Activated naive CD8-positive, alpha-beta T cell treated with anti-CD3 and anti-CD28 coated beads, Interleukin-2, amount 10 ng/mL, durations not matched to agents 7 days and 5 days (primary cell): ENCODE measurements at places on chromosomes 2 and 18. TPM values are rescaled to one million over a fixed set of nuclear protein-coding genes. Genes with fewer than 3 reads are reported as not detected.

Gene ARHGAP28
- not detected for total RNA-seq

Gene FOXD4L1
- 0.47 TPM for total RNA-seq

DNA sequence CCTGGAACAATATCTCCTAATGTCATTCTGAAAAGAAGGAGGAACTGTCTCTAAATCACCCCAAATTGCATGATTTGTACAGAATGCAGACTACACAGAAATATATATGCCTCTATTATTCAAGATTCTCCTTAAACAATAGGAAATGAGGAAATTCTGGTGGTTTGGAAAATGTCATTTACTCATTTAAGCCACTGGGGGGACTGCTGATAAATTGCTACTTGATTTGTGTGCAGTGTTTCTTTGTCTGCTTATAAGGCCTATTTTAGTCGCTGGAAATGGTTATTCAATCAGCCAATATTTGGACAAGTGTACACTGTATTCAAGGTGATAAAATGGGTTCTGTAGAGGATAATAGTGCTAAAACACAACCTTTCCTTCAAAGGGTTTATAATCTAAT is 801.9 kb upstream of the CELF4 start:
- H3K4me1 ChIP-seq, result peaks cover 4% of the 10 kb centered on the region
- H3K27ac ChIP-seq, result no peak overlapping the region
- no peak for DNase-seq
- H3K27me3 ChIP-seq, result no peaks in the 10 kb centered on the region
- peaks cover 5% of the 10 kb centered on the region for H3K36me3 ChIP-seq
- no peak overlapping the region for H3K4me3 ChIP-seq

Gene SPATA3
- not detected for total RNA-seq

GRCh38 chr2:51454177-51454576 is 422.2 kb upstream of the NRXN1 start:
- H3K4me3 ChIP-seq, result no peak overlapping the region
- H3K36me3 ChIP-seq, result no peaks in the 10 kb centered on the region
- no peak for DNase-seq
- H3K27ac ChIP-seq, result no peak overlapping the region

Gene LYG1
- 2.4 TPM for total RNA-seq

Gene KCNG3
- total RNA-seq, result not detected

Gene DSC1
- 0.61 TPM for total RNA-seq

DNA sequence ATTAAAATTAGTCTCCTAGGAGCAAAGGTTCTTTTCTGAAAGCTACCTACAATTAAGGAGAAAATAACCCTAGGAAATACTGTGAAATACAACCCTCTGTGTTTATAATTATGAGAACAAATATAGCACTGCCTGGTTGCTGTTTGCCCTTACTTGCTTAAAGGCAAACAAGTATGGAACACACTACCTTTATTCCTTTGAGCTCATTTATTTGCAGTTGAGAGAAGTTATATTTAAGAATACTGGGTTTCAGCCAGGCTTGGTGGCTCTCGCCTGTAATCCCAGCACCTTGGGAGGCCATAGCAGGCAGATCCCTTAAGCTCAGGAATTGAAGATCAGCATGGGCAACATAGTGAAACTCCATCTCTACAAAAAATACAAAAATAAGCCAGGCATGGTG is 23.1 kb upstream of the IAH1 start:
- H3K27me3 ChIP-seq, result no peaks in the 10 kb centered on the region
- DNase-seq, result no peak
- H3K4me1 ChIP-seq, result no peaks in the 10 kb centered on the region
- no peak overlapping the region for H3K4me3 ChIP-seq
- no peak overlapping the region for H3K27ac ChIP-seq

DNA sequence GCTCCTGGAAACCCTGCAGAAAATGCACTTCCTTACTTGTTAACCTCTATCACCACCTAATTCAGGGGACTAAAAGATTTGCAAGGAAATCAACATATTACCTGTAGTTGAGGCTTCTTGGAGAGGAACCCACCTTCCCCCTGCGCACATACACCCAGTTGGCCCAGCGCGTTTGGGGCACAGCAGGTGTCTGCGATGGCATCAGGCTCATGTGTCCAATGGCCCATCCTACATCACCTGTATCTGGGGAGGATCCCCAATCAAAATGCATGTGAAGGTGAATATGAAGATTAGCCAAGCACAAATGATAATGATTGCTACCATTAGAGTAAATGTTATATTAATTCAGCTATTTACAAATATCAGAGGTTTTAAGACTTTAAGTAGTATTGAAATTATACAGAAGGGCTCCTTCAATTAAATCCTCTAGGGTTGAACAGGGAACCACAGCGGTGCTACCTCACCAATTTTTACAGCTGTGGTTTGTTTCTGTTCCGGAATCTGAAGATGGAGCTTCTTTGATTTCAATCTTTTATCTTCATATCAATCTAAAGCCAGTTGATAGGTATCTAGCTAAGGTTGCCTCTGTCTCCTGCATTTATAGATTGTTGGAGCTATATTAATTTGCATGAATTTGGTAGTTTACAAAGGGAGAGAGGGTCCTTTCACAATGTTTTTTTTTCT is 486.0 kb downstream of the RNF144A start:
- DNase-seq, result no peak
- no peaks in the 10 kb centered on the region for H3K36me3 ChIP-seq
- H3K4me3 ChIP-seq, result no peak overlapping the region

Gene IL1A
- total RNA-seq, result not detected

Gene EVX2
- total RNA-seq, result not detected

GRCh38 chr2:147782141-147782930 is 62.5 kb upstream of the ACVR2A start:
- peaks cover 8% of the 10 kb centered on the region for H3K4me1 ChIP-seq
- H3K27ac ChIP-seq, result no peak overlapping the region
- peaks cover 6% of the 10 kb centered on the region for H3K27me3 ChIP-seq
- H3K36me3 ChIP-seq, result no peaks in the 10 kb centered on the region
- no peak overlapping the region for H3K4me3 ChIP-seq

- no peaks in the 10 kb centered on the region for H3K27me3 ChIP-seq
- no peaks in the 10 kb centered on the region for H3K36me3 ChIP-seq
- no peak overlapping the region for H3K27ac ChIP-seq
- no peak overlapping the region for H3K4me3 ChIP-seq
- no peaks in the 10 kb centered on the region for H3K4me1 ChIP-seq
These were observed 194.6 kb downstream of the CYRIA start for GRCh38 chr2:16470936-16471490.

Gene NDUFB3
- total RNA-seq, result 115 TPM

Gene KRTCAP3
- total RNA-seq, result 12.2 TPM

Gene TRIM54
- total RNA-seq, result 0.19 TPM

GRCh38 chr2:122205641-122206040 is 450.2 kb downstream of the TSN start:
- H3K27me3 ChIP-seq, result no peaks in the 10 kb centered on the region
- no peak for DNase-seq
- no peaks in the 10 kb centered on the region for H3K36me3 ChIP-seq
- H3K4me1 ChIP-seq, result no peaks in the 10 kb centered on the region

- H3K4me1 ChIP-seq, result peaks cover 5% of the 10 kb centered on the region
- H3K27ac ChIP-seq, result no peak within 1 kb of the TSS
- H3K36me3 ChIP-seq, result no peaks in the 10 kb centered on the region
- peaks cover 68% of the 10 kb centered on the region for H3K27me3 ChIP-seq
- H3K4me3 ChIP-seq, result peak within 1 kb of the TSS; percentile 84
- peak; percentile 74 for DNase-seq
These were observed at the start of gene CHN1 for GRCh38 chr2:175004980-175005732. Gene CHN1, minus strand, starts transcription at chr2:175005381. Its CDS starts 469 bp downstream, at chr2:175004912.

DNA sequence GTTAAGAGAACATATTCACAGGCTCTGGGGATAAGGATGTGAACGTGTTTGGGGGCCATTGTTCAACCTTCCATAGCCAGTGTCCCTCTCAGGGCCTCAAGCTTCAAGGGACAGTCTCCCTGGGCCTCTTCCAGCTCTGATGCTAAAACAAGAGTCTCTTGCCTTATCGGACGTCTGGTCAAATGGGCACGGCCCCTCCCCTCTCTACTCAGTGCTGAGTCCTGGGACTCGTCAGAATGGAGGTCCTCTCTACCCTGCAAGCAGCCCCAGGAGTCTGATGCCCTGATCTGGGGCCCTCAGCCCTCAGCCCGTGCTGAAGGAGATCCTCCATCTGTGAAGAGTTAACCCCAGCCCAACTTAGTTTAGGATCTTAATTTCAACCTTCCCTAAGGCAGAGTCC is 198.2 kb downstream of the ZFP36L2 start:
- peaks cover 15% of the 10 kb centered on the region for H3K4me1 ChIP-seq
- DNase-seq, result no peak
- no peak overlapping the region for H3K4me3 ChIP-seq

DNA sequence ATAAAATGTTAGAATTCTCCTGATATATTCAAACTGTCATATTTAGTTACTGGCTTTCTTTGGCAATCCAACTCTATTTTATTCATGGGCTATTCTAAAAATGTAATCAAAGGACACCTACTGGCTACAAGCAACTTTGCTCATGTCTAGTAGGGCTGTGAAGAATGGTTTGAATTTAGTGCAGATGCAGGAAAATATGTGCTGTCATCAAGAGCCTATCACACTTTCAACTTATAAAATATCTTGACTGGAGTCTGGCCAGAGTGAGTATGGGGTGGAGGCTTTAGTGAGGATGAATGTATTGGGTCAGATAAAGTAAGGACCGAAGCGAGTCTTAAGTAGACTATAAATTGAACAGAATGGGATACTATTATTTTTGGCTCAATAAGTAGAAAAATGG is 343.4 kb upstream of the SPRED2 start:
- no peaks in the 10 kb centered on the region for H3K4me1 ChIP-seq
- no peak for DNase-seq
- H3K4me3 ChIP-seq, result no peak overlapping the region
- H3K27ac ChIP-seq, result no peak overlapping the region

Gene NGEF
- not detected for total RNA-seq

Gene C2orf42
- total RNA-seq, result 30.9 TPM

- H3K27ac ChIP-seq, result no peak overlapping the region
- no peaks in the 10 kb centered on the region for H3K36me3 ChIP-seq
- DNase-seq, result no peak
- no peak overlapping the region for H3K4me3 ChIP-seq
- H3K27me3 ChIP-seq, result peaks cover 28% of the 10 kb centered on the region
These were observed 75.8 kb downstream of the SDC1 start for GRCh38 chr2:20148923-20149702.

DNA sequence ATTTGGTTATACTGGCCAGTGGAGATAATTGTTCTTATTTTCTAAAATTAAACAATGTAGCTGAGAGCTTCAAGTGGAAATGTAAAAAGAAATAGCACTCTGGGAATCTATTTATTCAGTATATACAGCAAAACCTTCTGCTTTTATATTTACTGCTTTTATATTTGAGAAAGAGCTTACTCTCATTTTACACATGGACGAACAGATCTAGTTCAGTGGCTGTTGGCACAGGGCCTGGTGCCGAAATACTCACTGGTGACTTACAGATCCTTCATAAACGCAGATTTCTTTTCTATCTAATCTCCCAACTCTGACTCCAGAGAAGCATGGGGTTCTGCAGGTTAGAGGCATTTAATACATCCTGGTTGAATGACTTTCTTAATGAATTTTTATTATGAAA is 266.2 kb downstream of the ASXL3 start:
- no peak overlapping the region for H3K4me3 ChIP-seq
- no peaks in the 10 kb centered on the region for H3K36me3 ChIP-seq
- no peak for DNase-seq
- H3K27me3 ChIP-seq, result no peaks in the 10 kb centered on the region
- H3K27ac ChIP-seq, result no peak overlapping the region

Gene KDSR
- total RNA-seq, result 50.1 TPM

DNA sequence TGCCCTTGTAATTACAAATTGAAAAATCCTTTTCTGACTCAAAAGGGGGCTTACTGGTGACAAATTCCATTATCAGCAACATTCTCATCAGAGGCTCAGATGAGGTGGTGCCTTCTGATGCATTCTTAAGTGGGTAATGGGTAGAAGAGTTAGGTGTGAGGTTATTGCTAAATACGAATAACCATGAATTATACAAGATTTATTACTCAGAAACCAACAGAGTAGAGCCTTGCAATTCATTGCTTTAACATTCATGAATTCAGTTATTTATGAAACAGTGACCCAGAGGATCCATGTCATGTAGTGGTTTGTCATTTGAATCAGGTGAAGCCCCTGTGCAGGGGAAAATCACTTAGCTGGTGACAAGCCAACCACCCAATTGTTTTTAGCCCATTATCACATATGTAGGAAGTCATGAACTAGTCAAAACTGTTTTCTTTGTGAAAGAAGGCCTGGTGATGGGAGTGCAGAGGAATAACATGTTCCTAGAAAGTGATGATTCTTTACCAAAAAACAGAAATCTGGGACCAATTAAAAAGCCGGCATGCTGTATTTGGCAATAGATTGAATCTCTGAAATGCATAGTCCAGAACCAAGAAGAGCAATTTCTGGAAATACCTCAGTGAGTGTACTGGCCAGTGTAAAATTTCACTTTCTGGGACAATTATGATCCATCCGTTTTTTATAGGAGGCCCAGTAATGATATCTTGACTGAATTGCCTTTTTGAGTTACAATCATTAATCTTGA is 70.2 kb downstream of the CRIM1 start:
- H3K4me1 ChIP-seq, result no peaks in the 10 kb centered on the region
- H3K36me3 ChIP-seq, result no peaks in the 10 kb centered on the region
- no peaks in the 10 kb centered on the region for H3K27me3 ChIP-seq
- DNase-seq, result no peak
- no peak overlapping the region for H3K27ac ChIP-seq

DNA sequence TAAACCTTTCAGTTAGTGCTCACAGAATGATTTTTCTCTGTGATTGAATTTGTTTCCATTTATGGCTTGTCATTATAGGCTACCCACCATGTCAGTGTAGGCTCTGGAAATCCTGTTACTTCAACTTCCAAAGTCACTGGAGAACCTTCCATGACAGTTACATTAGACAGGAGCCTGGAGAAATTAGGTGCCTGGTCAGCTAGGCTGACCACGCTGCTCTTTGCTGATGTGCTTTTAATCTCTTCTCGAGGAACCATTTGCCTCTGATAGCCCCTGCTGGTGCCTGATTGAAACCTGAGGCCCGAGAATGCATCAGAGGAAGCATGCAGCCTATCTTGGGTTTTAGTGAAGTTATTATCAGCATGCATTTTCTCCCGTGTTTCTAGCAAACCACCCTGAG is 29.6 kb upstream of the TTN start:
- H3K27me3 ChIP-seq, result no peaks in the 10 kb centered on the region
- H3K27ac ChIP-seq, result no peak overlapping the region
- peaks cover 10% of the 10 kb centered on the region for H3K36me3 ChIP-seq
- no peaks in the 10 kb centered on the region for H3K4me1 ChIP-seq
- H3K4me3 ChIP-seq, result no peak overlapping the region

Gene COL5A2
- 2.3 TPM for total RNA-seq

DNA sequence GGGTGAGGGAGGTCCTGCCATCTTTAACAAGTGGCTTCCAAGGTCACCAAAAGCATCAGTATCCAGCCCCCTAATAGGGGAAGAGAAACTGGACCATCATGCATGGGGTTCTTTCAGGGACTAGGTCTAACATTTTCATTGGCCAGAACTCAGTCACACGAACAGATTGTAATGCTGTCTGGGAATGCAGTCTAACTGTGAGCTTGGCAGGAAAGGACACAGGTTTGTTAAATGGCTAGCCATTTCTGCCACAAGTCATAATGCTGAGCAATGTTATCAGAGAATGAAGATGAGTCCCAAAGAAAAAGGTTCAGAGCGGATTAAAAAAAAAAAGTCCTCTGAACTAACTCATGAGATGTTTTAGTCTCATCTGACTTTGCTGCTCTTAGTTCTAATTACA is 70.9 kb upstream of the TNP1 start:
- peaks cover 7% of the 10 kb centered on the region for H3K27me3 ChIP-seq
- no peaks in the 10 kb centered on the region for H3K36me3 ChIP-seq
- DNase-seq, result no peak
- H3K4me1 ChIP-seq, result no peaks in the 10 kb centered on the region

- no peaks in the 10 kb centered on the region for H3K4me1 ChIP-seq
- DNase-seq, result no peak
- peak overlapping the region; percentile 10 for H3K27ac ChIP-seq
- H3K36me3 ChIP-seq, result peaks cover 14% of the 10 kb centered on the region
These were observed 131.2 kb upstream of the TTC27 start for GRCh38 chr2:32496662-32497061.

Gene MALL
- not detected for total RNA-seq
